ENCODE measurements at places on chromosomes 13 and 19.

GRCh38 chr13:85725433-85725832 lies 73.8 kb downstream of the SLITRK6 start:
- no peak for DNase-seq

GRCh38 chr19:46818812-46819211 lies 30.4 kb upstream of the SLC1A5 start:
- DNase-seq: no peak

DNA sequence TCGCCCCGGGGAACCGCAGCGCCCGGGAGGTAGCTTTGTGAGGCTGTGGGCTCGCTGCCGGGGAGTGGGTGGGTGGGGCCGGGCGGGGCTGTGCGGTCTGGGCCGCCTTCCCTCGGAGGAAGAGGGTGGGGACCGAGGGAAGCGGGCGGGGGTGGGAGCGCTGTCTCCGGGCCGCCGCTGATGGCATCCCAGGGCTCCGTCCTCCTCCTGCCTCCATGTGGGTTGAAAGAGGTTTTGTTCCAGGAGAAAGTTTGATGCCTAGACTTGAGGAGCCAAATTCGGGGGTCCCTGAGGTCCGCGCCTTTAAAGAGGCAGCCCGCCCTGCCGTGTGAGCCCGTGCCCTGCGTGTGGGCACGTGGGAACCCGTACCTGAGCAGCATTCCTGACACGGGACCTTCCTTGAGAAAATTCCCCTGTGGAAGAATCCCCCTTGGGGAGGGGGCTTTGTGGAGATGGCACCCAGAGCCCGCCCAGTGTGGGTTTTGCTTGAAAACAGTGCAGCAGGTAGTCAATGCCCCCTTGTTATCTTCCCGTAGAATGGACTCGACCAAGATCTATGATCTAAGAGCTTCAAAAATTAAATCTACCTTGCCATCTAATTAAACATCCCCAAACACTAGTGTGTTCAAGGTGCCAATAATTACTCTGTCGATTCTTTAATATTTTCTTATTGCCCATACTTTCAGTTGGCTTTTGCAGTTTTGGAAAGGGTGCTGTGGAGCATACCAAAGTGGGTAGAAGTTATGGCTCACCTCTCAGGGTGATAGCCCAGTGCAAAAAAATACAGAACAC lies 107.8 kb downstream of the RXFP2 start:
- DNase-seq: no peak

GRCh38 chr13:100600915-100601314 lies 12.3 kb upstream of the GGACT start:
- no peak for DNase-seq
